ENCODE measurements at places on chromosomes 7 and 10. TPM values are rescaled to one million over a fixed set of nuclear protein-coding genes. Genes with fewer than 3 reads are reported as not detected.

GRCh38 chr7:148729984-148730733 is 31.5 kb downstream of the CUL1 start:
- peaks cover 12% of the 10 kb centered on the region for H3K36me3 ChIP-seq
- H3K27ac ChIP-seq, result no peak overlapping the region
- H3K27me3 ChIP-seq, result no peaks in the 10 kb centered on the region
- H3K4me1 ChIP-seq, result no peaks in the 10 kb centered on the region

DNA sequence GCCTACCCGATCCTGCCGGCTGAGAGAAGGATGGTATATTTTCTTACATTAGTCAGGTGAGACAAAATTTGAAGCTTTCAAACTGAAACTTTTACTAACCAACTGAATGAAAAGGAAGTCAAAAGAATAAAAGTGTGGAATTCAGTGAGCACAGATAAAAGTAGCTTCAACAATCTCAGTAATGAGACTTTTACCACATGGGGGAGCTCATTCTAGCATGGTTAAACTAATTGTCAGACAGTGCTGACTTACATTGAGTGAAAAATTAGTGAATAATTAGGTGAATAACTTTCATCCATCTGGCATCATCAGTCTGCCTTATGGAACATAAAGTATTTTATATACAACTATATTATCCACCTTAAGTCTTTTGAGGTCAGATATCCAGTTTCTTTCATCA is 8.4 kb downstream of the FAM237B start:
- no peaks in the 10 kb centered on the region for H3K27me3 ChIP-seq
- DNase-seq, result no peak
- no peak overlapping the region for H3K27ac ChIP-seq
- H3K4me1 ChIP-seq, result no peaks in the 10 kb centered on the region

DNA sequence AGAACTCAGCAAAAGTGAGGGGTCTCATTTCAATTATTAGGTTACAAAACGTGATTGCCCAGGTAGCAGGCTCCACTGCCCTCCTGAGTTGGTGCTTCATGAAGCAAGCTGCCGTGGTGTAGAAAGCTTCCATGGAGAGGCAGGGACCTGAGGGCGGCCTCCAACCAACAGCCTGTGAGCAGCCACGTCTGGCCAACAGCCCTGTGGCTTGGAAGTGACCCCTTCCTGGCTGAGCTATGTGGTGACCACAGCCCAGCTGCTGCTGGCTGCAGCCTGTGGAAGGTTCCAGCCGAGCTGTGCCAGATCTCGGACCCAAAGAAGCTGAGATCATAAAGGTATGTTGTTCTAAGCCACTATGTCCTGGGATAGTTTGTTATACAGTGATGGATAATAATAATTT is 122.5 kb upstream of the KLF6 start:
- DNase-seq, result no peak
- no peaks in the 10 kb centered on the region for H3K27me3 ChIP-seq
- H3K4me3 ChIP-seq, result no peak overlapping the region
- H3K36me3 ChIP-seq, result no peaks in the 10 kb centered on the region

Gene GRM3
- not detected for total RNA-seq

All from HCT116 (cell line).